ENCODE measurements at places on chromosomes 5 and 9.
A peak's percentile ranks its signal among the peaks of the same experiment; 100 is the strongest.

- no peak for DNase-seq
Observed at GRCh38 chr9:122941582-122942234, 888 bp downstream of the RABGAP1 start.

GRCh38 chr9:72396247-72397091 is 31.5 kb upstream of the ZFAND5 start:
- no peak for DNase-seq

DNA sequence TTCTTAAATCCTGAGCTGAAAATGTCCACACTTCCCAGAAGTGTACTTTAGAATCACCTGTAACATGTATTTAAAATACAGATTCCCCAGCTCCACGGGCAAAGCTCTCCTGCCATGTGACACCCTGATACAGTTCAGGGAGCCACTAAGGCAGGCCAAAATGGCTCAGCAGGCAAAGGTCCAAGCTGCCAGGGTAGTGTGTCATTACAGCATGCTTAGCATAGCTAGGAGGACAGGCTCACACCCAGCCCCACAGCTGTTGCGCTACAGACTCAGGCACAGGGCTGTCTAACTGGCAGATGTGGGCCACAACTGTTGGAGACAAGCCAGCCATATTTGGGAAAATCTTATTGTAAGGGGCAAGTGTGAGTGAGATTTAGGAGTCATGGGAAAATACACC is 73.0 kb downstream of the C9orf85 start:
- no peak for DNase-seq

GRCh38 chr5:4232084-4232483 is 636.5 kb downstream of the IRX1 start:
- DNase-seq, result no peak

GRCh38 chr9:75482566-75482965 is 394.3 kb downstream of the OSTF1 start:
- no peak for DNase-seq

DNA sequence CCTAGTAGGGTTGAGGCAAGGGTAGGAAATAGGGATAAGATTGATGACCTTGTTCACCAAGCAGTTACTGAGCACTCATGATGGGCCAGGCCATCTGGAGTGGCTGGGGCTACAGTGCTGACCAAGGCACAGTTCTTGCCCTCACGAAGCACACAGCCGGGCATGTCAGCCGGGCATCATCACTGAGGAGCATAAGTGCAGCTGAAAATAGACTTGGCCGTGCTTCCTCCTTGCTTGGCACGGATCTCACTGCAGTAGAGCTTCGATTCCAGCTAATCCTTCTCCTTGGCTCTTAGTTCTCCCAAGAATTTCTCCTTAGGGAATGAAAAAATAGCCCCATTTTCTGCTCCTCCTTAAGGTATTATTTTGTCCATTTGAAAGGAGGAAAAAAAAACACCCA is 116.6 kb downstream of the NMUR2 start:
- DNase-seq, result no peak

DNA sequence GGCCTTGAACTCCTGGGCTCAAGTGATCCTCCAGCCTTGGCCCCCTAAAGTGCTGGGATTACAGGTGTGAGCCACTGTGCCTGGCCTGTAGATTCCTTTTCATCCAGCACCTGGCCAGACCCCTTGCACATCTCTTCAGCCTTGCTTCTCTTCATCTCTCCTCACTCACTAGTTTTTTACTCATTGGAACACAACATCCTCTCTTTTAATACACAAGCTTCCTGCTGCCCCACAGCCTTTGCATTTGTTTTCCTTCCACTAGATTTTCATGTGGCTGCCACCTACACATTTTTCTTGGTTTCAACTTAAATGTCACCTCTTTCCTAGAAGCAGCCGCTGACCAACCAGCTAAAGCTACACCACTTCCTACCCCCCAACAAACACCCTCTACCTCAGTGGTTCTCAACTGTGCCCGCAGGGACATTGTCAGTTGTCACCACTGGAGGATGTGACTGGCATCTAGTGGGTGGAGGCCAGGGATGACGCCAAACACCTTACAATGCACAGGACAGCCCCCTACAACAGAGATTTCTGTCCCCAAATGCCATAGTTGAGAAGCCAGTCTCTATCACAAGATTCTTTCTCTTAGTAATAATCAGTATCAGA is 33.7 kb downstream of the HAVCR1 start:
- peak; percentile 95 for DNase-seq

GRCh38 chr5:68898951-68899471 is 194.8 kb upstream of the SLC30A5 start:
- no peak for DNase-seq

- no peak for DNase-seq
Observed at GRCh38 chr5:77904362-77904761, 128.2 kb upstream of the TBCA start.

DNA sequence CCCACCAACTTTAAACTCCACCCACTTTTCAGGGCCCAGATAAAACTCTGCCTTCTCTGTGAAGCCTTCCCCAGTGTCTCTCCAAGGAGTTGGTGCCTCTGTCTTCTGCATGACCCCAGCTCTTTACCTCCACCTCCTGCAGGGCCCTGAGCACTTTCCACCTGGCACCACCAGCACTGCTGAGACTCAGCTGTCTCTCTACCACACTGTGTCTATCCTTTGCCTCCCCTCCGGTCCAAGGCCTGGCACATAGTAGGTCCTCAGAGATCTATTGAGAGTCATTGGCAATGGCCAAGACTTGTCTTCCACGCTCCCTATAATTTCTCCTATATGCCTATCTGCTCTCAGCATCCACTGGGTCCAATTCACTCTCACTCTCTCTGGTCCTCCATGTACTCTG is 12.9 kb upstream of the GABBR2 start:
- no peak for DNase-seq
